ENCODE measurements at places on chromosomes 6 and 20. TPM values are rescaled to one million over a fixed set of nuclear protein-coding genes. Genes with fewer than 3 reads are reported as not detected.

DNA sequence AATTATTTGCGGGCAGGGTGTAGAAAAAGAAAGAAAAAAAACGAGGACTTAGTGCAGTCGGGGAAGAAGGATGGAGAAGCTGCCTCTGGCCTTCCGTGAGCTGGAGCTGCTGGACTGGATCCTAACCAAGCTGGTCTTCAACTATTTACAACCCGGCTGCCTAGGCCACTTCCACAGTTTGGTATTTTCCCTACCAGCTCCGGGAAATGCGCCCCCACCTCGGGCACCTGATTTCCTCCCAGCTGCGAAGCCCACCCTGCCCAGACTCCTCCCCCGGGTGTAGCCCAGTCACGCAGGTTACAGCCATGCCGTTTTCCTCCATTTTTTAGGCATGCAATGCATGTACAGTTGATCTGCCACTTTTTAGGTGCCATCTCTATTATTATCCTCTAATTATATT lies 21.2 kb downstream of the THEMIS start:
- DNase-seq = peak; percentile 1

- no peak for DNase-seq
These were observed 5.7 kb downstream of the TUBB2A start for GRCh38 chr6:3151691-3152090.

DNA sequence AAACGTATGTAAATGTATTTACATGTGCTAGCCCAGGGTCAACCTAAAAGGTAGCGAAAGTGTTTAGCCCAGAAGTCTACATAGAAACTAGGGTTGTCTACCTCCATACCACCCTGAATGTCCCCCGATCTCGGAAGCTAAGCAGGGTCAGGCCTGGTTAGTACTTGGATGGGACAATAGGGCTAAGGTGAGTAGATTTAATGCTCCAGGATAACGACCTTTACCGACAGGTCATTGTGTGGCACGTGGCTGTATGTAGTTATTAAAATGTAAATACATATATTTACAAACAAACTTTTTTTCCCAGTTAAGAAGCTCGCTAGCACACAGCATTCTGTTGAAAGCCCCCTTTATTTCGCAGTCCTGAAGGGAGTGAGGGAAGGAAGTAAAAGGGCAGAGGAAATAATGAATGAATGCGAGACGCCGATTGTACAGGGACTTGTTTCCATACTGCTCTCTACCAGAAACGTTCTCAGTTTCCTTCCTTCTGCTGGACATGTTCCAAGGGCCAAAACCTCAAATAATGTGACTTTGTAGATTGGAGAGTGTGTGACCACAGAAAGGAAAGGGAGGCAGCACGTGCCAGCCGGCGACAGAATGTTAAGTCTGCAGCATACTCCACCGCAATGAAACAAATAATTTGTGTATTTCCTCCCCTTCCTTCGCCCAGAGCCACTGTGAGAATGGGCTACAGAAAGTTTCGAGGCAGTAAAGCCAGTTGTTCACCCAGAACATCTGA lies 612 bp downstream of the ADAT2 start:
- peak; percentile 50 for DNase-seq

The C6orf58 gene
- not detected for total RNA-seq

GRCh38 chr20:10584371-10584770 lies 89.4 kb downstream of the JAG1 start:
- no peak for DNase-seq

GRCh38 chr6:77178821-77179220 lies 284.5 kb downstream of the HTR1B start:
- no peak for DNase-seq

The LY6G6C gene
- not detected for total RNA-seq

The NHSL1 gene
- 78.7 TPM for total RNA-seq

The HLA-DOB gene
- not detected for total RNA-seq
